ENCODE measurements at places on chromosomes 5 and 9.

DNA sequence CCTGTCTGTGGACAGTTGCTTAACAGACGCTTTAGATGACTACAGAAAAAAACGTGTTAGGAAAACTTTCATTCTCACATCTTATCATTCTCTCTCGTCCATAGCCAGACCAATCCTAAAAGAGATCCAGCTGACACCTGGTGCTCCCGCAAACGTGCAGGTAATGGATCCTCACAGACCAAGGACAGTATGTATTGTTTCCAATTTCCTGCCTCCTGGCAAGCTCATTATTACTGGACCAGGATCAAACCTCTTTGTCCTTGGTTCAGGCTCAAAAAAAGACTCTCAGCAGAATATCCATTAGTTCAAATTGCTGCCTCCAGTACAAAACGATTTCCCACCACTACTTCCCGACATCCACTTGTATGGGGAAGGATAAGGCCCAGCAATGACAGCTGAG, 62.4 kb downstream of the SERINC5 start:
- no peak for DNase-seq

DNA sequence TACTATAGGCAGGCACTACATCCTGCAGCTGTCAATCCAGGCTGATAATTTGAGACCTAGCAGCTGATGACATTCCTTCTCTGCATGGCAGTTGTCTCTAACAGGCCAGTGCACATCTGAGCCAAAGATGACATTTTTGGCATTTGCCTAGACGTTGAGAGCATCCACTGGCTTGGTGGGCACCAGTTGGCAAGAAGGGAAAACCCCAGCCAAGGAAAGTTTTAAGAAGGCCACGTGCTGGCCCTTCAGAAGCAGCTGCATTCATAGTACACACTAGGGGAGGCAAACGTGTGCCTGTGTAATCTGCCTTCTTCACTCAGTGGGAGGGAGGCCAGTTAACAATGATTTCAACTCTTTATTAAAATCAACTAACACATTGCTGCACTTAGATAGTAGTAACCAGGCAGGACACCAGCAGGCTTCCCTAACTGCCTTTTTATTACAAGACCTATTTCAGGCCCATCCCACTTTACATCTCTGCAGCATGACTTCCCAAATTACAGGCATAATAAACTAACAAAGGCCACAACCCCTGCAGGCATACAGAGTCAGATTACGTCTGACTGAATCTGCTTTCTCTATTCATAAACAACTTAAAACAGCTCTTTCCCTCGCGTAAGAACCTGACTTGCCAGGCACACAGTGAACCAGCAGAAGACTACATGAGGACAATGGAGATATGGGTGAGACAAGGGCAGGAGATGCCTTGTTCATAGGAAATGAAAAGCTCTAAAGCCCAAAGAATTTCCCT, 576.3 kb downstream of the PDE4D start:
- no peak for DNase-seq

DNA sequence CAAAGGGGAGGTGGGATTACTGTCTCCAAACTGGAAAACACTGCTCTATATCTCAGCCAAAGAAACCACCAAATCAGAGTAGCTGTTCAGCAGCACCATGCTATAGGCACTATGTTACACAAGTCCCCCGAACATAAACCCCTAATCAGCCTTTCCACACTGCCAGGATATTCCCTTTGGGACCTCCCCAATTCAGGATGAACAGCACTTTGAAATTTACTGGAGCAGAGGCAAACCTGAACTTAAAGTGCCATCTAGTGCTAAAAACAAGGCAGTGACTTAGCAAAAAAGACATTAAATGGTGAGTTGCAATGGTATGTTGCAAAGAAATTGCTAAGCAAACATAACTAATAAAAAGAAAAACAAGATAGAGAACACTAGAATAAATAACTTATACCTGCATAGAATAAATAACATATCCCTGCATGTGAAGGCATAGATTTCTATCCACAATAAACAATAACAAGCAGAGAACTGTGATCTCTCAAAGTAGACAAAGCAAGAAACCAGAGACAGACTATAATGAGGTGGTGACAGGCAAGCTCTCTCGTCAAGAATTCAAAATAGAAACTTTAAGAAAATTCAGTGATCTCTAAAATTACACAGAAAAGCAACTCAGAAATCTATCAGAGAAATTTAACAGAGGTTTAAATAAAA, 584.4 kb upstream of the ACO1 start:
- DNase-seq = no peak

- no peak for DNase-seq
These were observed 425.9 kb upstream of the MPDZ start for GRCh38 chr9:13705373-13705772.

- DNase-seq = no peak
These were observed 340.3 kb downstream of the CWC27 start for GRCh38 chr5:65108786-65109743.

DNA sequence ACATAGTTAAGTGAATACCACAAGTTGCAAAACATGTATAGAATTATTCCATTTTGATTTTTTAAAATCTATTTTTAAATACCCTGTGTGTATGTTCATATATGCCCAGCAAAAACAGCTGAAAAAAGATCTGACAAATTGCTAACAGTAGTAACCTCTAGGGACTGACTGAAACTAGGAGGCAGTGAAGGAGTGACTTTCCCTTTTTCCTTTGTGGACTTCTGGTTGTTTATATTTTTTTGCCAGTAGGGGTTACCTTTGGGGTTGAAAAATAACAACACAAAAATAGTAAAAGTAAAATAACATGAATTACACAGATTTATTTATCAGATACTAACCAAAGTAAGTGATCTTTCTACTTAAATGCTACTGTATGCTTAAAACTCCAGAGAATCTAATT, 2.9 kb downstream of the MEGF9 start:
- no peak for DNase-seq

DNA sequence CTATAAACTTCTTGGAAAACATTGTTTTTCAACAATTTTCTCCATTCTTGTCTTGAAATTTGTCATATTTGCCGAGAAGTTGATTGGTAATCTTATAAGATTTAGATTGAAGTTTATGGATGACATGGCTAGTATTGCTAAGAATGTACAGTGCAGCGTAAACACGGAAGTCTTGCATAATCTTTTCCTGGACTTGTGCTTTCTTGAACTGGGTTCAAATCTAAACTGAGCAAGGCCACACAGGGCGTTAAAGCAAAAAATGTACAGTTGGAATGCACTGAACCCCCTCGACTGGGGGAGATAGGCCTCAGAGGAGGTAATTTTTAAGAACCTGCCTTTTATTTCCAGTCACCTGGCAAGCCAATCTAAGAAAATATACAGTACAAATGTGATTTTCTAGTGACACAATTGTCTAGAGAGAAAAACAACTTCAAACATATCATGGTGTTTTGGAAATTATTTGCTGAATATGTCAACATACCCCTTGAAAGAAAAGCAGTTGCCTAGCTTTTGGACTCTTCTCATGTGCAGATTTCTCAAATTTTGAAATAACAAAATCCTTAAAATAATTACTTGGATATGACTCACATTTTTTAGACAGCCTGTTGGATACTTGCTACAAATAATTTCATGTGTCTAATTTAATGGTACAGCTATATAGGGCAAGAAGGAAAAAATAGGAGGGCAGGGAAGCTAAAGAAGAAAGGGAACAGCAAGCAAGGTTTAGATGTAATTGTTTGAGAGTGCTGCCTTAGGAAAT, 18.5 kb upstream of the GAS1 start:
- no peak for DNase-seq

- no peak for DNase-seq
These were observed 47.4 kb upstream of the VLDLR start for GRCh38 chr9:2574203-2574602.

DNA sequence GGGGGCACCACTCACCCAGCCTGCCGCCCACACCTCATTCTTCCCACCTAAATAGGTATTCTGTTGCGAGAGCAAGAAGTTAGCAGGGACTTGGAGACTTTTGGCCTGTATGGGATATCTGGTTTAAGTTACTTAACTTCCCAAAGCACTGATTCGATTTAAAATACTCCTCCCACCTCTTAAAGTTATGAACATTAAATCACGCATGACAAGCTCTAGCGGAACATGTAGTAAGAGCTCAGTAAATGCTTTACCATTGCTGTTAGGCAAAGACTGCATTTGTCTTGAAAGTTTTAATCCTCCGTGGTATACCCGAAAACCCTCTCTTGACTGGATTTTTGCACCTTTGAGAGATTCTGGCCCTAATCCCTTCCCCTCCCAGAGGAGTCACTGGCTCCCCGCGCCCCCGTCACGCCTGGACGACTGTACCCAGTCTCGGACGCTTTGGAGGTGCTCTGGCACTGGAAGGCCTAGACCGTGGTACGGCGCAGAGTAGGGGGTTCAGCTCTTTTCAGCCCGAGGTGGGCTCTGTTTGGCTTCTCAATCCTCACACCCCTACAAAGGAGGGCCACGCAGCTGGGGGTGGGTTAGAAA, 4.4 kb downstream of the GDNF start:
- no peak for DNase-seq

DNA sequence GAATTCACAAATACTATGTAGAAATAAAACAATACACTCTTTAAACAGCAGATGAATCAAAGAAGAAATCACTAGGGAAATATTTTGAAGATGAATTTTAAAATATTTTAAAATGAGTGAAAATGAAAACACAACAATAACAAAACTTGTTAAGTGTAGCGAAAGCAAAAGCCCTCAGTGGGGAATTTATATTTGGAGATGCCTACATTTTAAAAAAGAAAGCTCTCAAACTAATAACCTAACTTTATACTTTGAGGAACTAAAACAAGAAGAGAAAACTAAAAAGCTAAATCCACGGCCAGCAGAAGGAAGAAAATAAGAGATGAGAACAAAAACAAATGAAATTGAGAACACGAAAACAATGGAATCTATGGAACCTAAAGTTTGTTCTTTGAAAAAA, 22.7 kb downstream of the SPDL1 start:
- no peak for DNase-seq

- DNase-seq = no peak
These were observed 202.7 kb downstream of the SEMA6A start for GRCh38 chr5:116371935-116372334.

- DNase-seq = no peak
These were observed 1.0 kb upstream of the FIBCD1 start for GRCh38 chr9:130940027-130940549.

GRCh38 chr9:13597004-13597403, 317.5 kb upstream of the MPDZ start:
- no peak for DNase-seq

DNA sequence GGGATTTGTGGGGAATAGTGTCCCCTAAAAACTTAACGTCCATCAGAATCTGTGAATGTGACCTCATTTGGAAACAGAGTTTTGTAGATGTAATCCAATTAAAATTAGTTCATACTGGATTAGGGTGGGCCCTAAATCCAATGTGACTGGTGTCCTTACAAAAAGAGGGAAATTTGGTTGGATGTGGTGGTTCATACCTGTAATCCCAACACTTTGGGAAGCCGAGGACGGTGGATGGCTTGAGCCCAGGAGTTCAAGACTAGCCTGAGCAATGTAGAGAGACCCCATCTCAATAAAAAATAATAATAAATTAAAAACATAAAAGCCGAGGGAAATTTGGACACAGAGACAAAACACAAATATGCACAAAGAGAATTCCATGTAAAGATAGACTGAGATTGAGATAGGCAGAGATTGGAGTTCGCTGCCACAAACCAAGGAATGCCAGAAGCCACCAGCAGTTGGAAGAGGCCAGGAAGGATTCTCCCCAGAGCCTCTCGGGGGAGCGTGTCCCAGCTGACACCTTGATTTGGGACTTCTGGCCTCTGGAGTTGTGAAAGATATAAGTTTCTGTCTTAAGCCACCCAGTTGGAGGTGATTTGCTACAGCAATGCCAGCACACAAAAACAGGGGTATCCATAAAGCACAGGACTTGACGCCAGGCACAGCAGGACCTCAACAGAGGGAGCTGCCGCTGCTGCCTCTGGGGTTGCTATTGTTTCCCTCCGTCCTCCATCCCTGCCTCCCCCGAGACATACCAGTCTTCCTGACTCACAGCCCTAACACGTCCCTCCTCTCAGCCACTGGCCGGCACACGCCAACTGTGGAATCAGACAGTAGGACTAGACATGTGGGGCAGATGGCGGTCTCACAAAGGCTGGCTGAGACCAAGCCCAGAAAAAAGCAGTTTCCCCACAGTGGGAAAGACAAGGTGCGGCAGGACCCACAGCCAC, 73.8 kb upstream of the IL17B start:
- no peak for DNase-seq

- no peak for DNase-seq
These were observed 53.0 kb downstream of the TSSK1B start for GRCh38 chr5:113381791-113382190.

DNA sequence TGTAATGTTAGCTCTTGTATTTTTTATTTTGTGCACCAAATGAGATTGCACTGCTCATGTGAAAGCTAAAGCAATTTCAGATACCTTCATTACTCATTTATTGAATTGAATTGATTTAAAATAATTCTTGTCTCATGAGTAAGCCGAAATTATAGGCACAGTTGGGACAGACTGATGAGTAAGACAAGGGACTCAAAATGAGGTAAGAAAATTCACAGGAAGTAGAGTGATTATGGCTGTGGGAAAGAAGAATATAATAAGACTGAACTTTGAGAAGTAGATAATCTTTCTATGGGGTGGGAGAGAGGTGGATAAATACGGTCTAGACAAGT, 51.1 kb downstream of the NUDT12 start:
- no peak for DNase-seq

DNA sequence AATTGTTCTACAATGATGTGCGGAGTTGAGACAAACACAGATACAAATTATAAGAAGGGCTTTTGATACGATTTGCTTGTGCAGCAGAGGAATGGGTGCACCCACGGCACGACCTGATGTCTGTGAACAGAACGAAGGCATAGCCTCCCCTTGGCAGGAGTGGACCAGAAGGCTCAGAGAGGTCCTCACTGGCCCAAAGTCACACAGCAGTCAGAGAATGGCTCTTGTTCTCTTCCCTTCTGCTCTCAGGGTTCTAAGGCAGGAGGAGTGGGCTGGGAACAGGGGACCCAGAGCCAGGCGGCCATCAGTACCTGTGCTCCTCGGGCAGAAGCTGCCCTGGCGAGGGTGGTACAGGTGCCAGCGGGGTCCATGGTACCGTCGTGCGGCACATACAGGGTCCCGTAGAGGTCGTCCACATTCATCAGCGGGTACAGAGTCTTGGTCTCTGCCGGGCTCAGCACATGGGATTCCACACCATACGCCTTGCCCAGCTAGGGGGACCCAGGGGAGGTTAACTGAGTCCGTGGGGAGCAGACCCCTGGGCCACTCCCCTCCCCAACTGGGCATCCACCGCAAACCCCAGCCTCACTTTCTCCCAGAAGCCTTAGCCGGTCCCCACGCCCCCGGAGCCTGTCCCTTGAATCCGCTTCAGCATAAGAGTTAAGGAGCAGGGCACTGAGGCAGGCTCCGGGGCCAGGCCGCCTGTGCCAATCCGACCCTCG, 7.0 kb downstream of the SARDH start:
- DNase-seq = no peak

GRCh38 chr5:147259837-147260236, 25.0 kb downstream of the STK32A start:
- no peak for DNase-seq

- DNase-seq = no peak
These were observed 56.1 kb downstream of the CHD1 start for GRCh38 chr5:98872674-98873073.

GRCh38 chr9:116592970-116593369, 94.1 kb upstream of the TRIM32 start:
- DNase-seq = no peak

GRCh38 chr5:78979117-78979742, 5.9 kb downstream of the ARSB start:
- DNase-seq = no peak

- DNase-seq = no peak
These were observed 173.2 kb upstream of the TRPC7 start for GRCh38 chr5:136538534-136538933.
